Fibroblast of lung (primary cell): ENCODE measurements at places on chromosomes 16 and 17. TPM values are rescaled to one million over a fixed set of nuclear protein-coding genes. Genes with fewer than 3 reads are reported as not detected.

DNA sequence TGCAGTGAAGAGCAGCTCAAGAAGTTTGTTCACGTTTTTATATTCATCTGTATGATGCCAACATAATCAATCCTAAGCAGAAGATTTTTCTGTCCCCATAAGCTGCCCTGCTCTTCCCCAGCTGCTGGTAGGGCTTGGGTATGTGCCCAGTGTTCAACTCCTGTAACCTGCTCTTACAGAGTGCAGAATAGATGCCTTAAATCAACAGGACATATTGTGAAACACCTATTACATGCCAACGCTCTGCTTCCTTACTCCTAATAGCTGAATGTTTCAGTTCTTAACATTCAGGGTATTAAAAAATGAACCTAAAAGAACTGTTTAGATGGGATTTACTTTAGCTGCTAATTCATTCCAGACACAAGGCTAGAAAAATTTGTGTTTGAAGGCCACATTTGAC is 190.9 kb downstream of the HS3ST3A1 start:
- peak; percentile 75 for DNase-seq

DNA sequence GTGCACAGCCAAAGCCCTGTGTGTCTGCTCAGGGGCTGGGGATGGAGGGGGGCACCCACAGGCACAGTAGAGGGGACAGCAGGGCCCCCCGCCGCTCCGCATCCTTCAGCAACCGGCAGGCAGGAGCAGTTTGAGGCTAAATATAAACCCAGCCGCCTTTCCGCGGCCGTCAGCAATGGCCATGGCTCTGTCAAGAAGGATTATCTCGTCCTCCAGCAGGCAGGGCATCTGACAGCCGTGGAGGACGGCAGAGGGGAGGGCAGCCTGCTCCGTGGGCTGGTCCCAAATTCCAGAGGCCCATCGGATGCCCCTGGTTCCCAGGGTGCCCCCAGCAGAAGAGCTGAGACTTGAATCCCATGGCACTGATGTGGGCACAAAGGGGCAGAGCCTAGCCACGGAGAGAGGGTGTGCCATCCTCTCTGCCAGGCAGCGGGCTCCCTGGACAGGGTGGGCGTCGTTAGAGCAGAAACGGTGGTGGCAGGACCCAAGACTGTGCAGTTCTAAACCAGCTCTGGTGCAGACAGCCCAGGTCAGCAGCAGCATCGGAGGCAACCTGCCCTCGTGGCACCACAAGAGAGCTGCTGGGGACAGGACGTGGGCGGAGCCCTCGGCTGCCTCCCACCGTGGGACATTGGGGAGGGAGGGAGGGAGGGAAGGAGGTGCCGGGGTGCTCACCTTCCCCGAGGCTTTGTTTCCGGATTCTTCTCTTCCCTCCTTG is 198.8 kb upstream of the CIBAR2 start:
- DNase-seq, result no peak

DNA sequence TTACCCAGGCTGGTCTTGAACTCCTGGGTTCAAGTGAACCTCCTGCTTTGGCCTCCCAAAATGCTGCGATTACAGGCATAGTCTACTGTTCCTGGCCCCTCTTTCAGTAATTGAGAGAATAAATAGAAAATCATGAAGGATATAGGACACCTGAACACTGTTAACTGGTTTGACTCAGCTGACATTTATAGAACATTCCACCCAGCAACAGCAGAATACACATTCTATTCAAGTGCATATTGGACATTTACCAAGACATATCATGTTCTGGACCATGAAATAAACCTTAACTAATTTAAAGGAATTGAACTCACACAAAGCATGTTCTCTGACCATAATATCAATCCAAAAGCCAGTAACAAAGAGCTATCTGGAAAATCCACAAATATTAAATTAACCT is 19.8 kb upstream of the BAIAP2 start:
- DNase-seq, result no peak

DNA sequence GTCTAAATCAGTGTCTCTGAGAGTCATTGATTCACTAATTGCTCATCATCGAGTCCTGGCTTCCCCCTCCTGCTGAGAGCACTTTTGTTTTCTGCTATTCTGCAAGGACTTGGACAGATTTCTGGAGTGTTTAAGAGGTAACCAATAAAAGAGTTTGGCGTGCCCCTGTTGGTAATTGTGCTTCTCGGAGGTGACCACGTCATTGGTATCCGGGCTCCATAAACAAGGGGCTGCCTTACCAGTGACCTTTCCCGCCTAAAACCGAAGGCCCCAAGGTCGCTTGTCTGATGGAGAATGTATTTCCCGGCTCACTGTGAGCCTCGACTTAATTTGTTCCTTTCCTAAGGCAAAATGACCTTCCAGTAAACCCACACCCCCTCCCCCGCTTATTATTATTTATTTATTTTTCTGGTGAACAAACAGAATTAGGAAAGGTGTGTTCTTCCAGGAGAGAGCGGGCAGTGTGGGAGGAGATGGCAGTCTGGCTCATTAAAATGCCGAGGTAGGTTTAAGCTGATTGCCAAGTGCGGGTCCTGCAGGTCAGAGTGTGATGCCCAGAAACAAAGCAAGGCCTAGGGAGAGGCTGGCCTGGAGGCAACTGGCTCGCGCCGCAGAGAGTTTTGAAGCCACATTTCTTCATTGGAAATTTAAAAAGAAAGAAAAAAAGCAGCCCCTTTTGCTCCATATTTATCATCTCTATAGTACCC is 30.2 kb downstream of the MSI2 start:
- no peak for DNase-seq

- DNase-seq, result peak; percentile 99
Measured at GRCh38 chr17:50210240-50211225, 9.1 kb upstream of the COL1A1 start.

DNA sequence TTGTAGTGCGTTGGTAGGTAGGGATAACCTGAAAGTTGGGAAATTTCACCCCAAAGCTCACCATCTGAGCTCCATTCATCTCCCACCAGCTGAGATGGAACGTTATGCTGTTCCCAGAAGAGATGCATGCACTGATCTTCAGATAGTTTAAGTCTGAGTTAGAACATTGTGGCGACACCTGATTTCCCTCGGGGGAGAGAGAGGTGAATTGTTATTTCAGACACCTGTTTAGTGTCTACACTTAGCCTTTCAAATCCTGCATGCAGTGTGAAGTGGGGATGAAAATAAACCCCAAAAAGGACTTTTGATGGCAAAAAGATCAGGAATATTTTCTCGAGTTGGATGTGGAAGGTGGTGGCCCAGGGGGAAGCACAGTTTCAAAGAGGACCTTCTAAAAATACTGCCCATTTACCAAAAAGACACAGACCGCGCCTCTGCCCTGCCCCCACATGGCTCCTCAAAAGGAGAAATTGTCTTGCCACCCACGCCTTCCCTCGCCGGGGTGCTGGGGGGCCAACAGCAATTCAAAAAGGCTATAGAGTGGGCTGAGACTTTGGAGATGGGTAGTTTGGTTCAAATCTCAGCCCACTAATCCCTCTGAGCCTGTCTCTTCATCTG is 11.4 kb downstream of the CIITA start:
- no peak for DNase-seq

- DNase-seq, result peak; percentile 31
Measured at GRCh38 chr16:12971241-12971640, 69.8 kb downstream of the SHISA9 start.

- DNase-seq, result no peak
Measured at GRCh38 chr16:11080999-11081630, 136.8 kb downstream of the CLEC16A start.

DNA sequence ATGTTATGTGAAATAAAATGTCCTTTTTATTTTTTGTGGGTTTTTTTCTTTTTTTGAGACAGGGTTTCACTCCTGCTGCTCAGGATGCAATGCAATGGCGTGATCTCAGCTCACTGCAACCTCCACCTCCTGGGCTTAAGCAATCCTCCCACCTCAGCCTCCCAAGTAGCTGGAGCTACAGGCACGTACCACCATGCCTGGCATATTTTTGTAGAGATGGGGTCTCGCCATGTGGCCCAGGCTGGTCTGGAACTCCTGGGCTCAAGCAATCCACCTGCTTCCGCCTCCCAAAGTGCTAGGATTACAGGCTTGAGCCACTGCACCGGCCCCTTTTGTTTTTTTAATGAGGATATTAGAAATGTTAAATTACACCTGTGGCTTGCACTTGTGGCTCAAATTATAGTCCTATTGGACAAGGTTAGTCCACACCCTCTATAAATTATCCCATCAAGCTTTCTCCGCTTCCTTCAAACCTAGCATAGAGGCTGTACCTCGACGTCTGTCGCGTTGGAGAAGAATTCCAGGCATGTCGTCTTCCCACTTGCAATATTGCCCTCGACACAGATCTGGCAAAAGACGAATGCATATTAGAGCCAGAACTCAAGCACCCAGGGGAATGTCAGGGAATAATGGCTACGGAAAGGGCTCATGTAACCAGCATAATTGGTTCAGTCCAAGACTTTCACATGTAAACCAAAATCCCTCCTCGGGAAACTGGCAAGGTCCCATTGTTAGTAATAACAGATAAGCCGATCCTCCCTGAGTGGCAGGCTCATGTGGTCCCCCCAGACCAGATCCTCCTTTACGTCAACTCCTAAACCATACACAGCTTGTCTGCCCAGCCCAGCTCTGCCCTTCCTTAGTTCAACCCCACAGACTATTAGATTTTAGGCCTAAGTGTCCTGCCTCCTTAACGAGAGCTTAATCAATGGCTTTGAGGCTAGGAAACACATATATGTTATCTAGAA is 8.2 kb downstream of the TK2 start:
- DNase-seq, result no peak

- no peak for DNase-seq
Measured at GRCh38 chr16:85179344-85180046, 67.2 kb upstream of the CIBAR2 start.

The FOXN1 gene
- not detected in 2 replicates for total RNA-seq

The KRT39 gene
- 0.26 and 0.33 TPM in 2 replicates for total RNA-seq

The ABCC12 gene
- not detected in 2 replicates for total RNA-seq

The BMERB1 gene
- total RNA-seq, result 32.6 and 39.1 TPM in 2 replicates

The MYH13 gene
- not detected in 2 replicates for total RNA-seq

The EVPLL gene
- total RNA-seq, result not detected in 2 replicates

The BAHCC1 gene
- total RNA-seq, result 3.9 and 7.3 TPM in 2 replicates

The NPIPB2 gene
- 3.3 and 4.6 TPM in 2 replicates for total RNA-seq

The TMEM100 gene
- 1.7 and 2.6 TPM in 2 replicates for total RNA-seq

The CORO6 gene
- 9.8 and 19.3 TPM in 2 replicates for total RNA-seq

The EPX gene
- total RNA-seq, result not detected in 2 replicates

The KRTAP9-4 gene
- not detected in 2 replicates for total RNA-seq

The RNF222 gene
- total RNA-seq, result not detected in 2 replicates

The NEUROD2 gene
- total RNA-seq, result not detected in 2 replicates
